ENCODE measurements at places on chromosomes 5 and 9.

DNA sequence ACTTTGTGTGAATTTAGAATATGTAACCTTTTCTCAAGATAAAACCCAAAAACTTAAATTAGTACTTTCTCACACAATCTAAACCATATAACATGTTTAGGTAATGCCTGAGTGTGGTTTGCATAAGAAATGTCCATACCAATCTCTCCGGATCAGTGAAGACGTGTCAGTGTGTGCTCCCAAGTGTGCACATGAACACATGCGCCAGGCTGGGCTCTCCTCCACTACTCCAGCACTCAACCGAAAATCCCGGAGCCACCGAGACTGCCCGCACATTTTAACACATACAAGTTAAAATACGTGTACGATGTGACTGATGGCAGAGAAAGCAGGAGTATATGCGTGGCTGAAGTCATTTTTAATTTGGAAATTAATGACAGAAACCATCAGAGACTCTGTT, 658.4 kb downstream of the EFNA5 start:
- DNase-seq = no peak

DNA sequence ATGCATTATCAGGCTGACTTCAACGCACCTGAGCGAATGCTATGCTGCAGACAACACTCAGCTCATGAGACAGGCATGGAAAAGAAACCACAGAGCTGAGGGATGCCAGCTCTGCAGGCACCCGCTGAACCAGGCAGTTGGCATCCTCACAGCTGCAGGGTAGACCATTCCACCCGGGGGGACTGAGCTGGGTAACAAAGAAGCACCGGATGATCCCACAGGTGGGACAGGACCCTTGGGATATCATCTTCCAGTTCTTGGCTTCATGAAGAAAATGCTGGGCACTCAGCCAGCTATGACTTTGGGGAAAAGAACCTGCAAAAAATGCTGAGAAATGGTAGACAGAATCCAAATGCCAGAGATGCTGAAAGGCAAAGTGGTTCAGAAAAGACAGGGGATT, 9.6 kb downstream of the EPB41L4B start:
- peak; percentile 73 for DNase-seq

DNA sequence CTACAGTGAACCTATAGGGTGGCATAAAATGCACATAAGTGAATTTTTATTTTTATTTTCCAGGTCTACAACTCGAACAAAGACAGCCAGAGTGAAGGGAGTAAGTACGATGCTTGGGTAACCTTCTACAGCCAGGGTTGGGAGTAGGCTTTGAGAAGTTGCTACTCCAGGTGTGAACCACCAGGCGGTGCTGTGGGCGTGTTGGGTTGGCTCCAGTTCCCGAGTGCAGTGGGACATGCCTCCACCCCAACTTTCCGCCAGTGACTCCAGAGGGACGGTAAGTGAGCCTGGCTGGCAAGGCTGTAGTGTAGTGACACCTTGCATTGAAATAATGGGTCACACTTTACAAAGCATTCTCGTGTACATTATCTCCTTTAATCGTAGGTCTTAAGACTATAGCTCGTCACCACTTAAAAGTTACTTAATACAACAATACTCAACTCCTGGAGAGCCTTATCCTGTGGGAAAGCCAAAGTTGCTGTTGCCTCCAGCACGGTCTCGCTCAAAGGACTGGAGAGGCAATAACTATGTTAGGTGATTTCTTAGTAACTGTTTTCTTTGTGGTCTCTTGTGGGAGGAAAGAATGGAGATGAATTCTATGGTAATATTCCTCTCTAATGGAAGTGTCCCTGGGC, 244.0 kb downstream of the ARHGAP26 start:
- DNase-seq = peak; percentile 6

GRCh38 chr5:156121234-156121633, 205.7 kb upstream of the SGCD start:
- DNase-seq = no peak

GRCh38 chr9:2231829-2232228, 216.7 kb downstream of the SMARCA2 start:
- no peak for DNase-seq

- DNase-seq = peak; percentile 30
Measured at GRCh38 chr5:54234304-54234933, 76.0 kb downstream of the ARL15 start.

DNA sequence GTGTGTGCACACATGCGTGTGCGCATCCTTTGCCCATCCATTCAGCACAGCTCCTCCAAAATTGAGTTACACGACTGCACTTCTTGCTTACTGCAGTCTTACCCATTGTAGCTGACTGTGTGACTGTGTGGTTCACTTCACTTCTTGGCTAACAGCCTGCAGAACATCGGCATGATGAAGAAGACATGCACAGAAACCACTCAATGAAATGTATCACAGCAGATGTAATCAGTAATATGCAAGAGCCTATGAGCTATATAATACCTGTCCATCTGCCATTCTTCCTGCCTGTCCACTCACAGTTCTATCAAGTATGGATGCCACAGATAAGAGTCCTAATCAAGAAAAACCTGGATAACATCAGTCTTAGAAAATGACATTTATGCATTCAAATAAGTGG, 83.9 kb downstream of the TRPM3 start:
- DNase-seq = no peak

- DNase-seq = no peak
Measured at GRCh38 chr9:11755951-11756350, 937.2 kb upstream of the TYRP1 start.

- DNase-seq = no peak
Measured at GRCh38 chr5:55847837-55848236, 3.3 kb upstream of the IL31RA start.

- no peak for DNase-seq
Measured at GRCh38 chr9:4196376-4196775, 103.5 kb downstream of the GLIS3 start.

DNA sequence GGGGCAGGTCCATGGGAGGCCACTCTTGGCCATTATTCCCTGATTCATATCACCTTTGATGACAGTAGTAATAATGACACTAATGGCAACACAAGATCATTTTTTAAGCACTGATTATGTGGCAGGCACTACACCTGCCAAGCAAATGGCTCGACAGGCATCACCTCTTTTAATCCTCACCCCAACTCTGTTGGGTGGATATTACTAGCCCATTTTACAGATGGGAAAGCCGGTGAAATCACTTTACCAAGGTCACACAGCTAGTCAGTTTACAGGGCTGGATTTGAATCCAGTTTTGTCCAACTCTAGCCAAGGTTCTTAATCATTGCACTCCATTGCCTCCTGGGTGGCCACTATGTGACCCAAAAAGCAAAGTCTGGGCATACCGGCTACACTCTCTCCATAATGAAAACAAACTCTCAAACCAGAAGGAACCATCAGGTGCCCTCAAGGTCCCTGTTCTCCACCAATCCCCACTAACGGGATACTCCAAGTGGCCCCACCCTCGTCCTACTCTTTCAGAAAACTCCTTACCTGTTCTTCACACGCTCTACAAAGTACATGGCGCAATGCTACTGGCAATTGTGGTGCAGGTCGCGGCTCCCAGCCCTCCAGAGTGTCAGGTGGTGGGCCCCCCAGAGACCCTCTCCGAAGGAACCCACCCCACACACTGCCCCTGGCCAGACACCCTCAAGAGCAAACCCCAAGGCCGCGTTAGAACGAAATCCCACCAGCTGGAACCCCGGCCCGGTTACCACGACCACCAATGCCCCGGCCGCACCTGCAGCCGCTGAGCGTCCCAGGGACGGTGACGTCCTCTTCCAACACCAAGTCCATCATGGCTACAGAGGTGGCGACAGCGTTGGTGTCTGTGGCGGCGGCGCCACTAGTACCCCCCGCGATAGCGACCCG, 572 bp downstream of the CDK5RAP2 start:
- DNase-seq = no peak

- DNase-seq = no peak
Measured at GRCh38 chr5:168311061-168311566, 19.7 kb downstream of the WWC1 start.

DNA sequence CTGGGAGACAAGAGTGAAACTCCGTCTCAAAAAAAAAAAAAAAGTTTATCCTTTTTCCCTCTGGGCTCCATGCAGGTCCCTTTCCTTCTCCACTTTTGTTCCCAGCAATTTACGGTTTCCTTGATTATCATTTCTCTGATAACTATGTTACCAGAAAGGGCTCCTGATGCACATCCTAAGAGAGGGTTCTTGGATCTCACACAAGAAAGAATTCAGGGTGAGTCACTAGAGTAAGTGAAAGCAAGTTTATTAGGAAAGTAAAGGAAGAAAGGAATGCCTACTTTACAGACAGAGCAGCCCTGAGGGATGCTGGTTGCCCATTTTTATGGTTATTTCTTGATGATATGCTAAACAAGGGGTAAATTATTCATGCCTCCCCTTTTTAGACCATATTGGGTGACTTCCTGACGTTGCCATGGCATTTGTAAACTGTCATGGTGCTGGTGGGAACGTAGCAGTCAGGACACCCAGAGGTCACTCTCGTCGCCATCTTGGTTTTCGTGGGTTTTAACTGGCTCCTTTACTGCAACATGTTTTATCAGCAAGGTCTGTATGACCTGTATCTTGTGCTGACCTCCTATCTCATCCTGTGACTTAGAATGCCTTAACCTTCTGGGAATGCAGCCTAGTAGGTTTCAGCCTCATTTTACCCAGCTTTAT, 13.5 kb upstream of the MELK start:
- DNase-seq = no peak

DNA sequence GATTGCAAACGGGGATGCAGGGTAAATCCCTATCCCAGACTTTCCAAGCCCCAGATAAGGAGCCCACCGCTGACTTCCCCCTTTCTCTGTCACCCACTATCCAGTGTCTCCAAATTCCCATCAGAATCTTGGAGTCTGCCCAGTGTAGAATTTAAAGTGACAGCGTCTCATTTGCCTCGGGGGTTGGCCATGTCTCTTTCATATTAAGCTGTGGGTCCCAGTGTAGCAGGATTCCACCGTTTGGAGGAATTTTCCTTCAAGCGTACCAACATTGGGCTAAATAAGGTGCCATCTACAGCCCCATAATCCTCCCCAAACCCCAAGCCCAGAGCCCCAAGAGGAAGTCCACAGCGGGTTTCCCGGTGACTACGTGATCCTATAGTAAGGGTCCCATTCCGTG, 1.1 kb downstream of the BRINP1 start:
- DNase-seq = no peak

GRCh38 chr5:2634399-2635176, 116.9 kb downstream of the IRX2 start:
- no peak for DNase-seq

DNA sequence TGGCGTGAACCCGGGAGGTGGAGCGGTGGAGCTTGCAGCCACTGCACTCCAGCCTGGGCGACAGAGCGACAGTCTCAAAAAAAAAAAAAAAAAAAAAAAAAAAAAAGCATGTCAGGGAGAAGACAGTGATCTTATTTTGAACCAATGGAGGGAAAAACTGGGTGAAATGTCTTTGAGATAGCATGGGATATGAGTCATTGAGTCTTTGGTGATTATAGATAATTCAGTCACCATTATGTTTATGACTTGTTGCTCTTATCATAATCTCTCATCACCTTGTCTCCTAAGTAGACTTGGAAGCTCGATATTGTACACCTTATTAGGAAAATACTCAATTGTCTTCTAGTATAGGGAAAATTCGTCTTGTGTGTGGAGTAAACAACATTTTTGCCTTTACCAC, 55.1 kb upstream of the KDM4C start:
- DNase-seq = no peak

GRCh38 chr9:98992885-98993569, 49.3 kb downstream of the COL15A1 start:
- no peak for DNase-seq

DNA sequence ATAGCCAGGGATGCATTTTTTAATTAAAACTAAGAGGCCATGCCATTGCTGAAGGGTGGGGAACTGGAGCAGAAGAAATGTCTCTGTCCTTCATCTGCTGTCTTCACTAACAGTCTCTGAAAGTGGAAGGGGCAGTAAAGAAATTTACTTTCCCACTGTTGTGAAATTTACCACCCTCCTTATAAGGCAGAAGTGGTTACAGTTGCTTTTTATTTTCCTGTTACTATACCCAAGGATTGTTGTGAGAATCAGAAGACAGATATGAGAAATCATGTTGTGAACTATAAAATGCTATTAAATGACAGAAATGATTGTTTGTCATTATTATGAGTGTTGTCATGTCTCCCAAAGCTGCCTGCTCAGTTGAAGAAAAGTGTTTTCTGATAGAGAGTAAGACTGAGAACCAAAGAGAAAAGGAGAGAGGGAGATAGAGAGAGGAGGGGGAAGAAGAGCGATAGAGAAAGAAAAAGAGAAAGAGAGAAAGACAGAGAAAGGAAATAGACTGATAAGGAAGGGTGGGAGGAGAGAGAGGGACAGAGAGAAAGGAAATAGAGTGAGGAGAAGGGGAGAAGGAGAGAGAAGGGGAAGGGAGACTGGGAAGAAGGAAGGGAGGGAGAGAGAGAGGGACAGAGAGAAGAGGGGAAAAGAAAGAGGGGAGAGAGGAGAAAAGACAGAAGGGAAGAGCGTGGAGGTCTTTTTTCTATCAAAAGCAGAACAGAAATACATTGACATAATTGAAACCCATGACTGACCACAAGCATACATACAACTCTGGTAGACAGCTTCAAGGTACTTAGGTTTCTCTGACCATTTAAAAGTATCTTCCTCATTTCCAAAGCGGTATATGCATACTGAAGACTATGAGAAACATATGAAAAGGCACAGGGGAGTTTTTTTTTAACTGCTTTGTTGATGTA, 22.5 kb downstream of the SEC61B start:
- DNase-seq = no peak

DNA sequence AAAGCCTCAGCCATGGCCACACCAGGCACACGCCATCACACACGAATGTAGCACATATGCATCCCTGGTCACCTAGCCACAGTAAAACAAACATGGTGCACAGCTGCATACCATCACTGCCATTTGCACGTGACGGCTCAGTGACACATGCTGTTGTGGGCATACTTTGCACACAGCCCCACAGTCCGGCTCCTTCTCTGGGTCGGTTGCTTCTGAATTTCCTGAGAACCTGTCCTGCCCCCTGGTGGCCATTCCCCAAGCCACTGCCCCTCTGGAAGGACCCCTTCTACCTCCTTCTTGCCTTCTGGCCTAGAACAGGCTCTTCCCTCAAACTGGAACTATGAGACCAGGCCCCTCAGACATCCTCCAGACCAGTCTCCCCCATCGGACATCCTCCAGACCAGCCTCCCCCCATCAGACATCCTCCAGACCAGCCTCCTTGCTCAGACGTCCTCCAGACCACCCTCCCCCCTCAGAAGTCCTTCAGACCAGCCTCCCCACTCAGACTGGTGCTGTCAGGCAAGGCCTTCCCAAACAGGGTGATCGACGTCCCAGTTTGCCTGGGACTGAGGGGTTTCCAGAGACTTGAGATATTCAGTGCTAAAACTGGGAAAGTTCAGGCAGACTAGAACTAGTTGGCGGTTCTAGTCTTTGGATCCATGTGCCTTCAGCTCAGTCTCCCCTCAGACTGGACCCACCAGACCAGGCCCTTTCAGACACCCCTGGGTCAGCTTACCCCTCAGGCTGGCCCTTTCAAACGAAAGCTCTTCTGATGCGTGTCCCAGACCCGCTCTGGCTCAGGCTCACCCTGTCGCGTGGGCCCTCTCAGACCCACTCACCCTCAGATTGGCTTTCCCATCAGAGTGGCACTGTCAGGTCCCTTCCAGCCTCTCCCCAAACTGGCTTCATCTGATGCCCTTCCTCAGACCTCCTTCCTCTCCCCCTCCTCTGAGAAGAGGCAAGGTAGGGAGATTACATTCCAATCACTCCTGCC, 24.3 kb upstream of the ENHO start:
- DNase-seq = peak; percentile 64

GRCh38 chr9:79578891-79579290, 7.1 kb downstream of the TLE4 start:
- DNase-seq = no peak
